ENCODE measurements at places on chromosomes 2 and 18.

GRCh38 chr18:55444536-55444935 lies 143.5 kb downstream of the TCF4 start:
- DNase-seq = no peak

GRCh38 chr2:52084759-52085158 lies 1052.8 kb upstream of the NRXN1 start:
- no peak for DNase-seq

DNA sequence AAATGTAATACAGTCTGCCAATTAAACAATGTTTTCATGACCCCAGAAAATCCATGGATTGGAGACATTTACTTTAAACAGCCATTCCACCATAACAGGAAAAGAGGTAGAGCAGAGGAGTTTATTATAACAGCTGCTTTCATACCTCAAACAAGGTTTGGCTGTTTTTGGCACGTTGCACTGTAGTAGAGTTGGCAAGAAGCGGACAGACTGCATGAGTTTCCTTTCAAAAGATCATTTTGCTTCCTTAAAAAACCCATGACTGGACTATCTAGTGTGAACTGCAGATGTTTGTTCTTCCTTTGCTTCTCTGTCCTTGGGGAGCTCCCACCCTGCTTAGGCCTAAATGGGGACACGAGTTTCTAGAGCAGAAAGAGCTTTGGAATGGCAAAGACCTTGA lies 108.5 kb upstream of the THOC1 start:
- no peak for DNase-seq

- DNase-seq = no peak
Observed at GRCh38 chr2:67993329-67993728, 69.5 kb downstream of the C1D start.

DNA sequence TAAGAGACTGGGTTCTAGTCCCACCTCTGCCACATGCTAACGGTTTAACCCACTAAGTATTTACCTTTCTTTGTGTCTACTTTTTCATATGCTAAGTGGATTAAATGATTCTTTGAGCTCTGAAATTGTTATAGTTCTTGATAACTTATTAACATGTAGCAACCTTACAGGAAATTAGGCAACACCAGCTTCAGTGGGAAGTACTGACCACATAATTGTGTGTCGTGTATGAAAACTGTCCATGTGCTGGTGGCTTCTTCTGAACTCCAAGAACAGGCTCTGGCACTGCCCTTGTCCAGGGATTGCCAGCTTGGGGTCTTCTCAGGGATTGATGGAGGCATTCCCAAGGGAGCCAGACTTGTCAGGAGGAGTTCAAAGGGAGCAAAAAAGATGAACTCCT lies 427.7 kb downstream of the TGIF1 start:
- no peak for DNase-seq

- DNase-seq = no peak
Observed at GRCh38 chr2:240648650-240649275, 23.5 kb downstream of the GPR35 start.

DNA sequence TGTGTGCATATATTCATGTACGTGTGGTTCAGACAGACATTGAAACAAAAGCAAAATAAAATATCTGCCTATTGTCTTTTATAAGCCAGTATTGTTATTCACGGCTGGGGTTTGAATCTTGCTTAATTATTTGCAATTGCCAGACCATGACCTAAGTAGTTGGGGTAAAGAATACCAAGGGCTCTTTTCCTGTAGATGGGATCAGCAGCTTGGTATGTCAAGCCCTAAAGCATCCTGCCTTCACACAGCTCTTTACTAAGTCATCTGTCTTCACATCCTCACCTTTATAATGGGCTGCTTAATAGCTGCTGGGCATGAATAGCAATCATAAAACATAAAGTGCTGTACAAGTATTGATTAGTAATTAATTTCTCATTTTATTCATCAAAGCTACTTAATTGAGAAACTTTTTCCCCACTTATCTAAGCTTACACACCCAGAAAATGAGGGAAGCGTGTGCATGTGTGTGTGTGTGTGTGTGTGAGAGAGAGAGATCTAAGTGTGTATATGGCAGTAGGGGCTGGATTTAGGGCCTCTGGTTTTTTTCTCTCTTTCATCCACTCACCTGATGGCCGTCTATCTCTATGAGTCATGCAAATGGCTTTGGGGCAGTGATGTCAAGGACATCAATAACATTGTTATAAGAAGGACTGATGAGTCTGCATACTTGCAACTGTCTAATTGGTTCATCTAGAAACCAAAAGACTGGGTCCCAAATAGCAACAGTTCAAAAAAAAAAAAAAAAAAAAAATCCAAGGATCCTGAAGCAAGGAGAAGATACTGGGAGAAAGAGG lies 244.1 kb upstream of the TNP1 start:
- DNase-seq = no peak

DNA sequence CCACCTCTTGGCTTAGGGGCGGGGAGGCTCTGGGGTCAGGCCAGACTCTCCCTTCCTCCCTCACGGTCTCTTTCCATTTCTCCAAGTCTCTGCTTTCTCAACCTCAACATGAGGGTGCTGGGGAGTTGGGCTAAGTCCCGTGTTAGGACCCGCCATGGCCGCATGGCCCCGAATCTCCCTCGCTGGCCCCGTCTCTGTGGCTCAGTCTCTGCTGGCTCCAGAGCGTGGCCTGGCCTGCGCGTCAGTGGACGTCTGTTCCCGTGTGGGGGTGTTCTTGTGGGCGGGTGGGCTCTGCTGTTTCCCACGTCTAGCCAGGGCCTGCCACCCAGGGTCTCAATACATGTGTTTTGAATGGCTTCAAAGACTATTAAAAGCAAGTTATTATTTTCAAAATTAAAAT lies 12.4 kb downstream of the ALLC start:
- no peak for DNase-seq

DNA sequence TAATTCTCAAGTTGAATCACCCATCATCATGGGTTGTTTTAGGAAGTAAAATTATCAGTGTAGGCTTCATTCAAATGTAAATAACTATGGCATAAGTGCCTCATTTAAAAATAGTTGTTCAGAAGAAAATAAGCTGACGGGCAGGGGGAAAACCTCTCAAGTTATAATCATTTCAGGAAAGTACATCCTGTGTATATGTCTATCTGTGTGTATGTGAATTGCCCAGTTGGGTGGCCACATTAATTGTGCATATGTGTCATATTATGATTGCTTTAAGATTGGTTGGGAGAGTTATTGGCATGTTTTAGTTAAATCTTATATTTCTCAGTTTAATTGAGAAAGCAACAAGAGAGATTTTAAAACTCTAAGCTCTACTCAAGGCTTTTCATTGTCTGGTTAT lies 282.8 kb upstream of the VWC2L start:
- no peak for DNase-seq

- no peak for DNase-seq
Observed at GRCh38 chr2:28425464-28425835, 32.8 kb downstream of the FOSL2 start.

GRCh38 chr2:38375696-38376345 lies 1.3 kb downstream of the ATL2 start:
- DNase-seq = no peak

DNA sequence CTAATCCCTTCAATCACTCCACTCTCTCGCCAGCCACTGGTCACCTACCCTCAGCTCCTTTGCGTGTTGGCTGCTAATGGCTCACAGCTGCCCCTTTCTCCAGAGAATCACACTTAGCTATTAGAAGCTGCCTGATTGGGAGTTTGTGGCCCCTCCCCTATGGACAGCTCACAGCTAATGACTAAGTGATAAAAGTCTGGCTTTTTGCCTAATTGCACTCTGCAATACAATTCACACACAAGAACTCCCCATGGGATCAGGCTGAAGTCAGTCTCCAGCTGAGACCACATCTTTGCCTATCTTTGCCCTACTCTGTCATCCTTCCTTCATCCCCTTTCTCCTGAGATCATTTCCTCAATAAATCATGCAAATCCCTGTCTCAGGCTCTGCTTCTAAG lies 701.9 kb upstream of the RAB6C start:
- DNase-seq = no peak

GRCh38 chr2:188506843-188507242 lies 215.2 kb downstream of the GULP1 start:
- no peak for DNase-seq

DNA sequence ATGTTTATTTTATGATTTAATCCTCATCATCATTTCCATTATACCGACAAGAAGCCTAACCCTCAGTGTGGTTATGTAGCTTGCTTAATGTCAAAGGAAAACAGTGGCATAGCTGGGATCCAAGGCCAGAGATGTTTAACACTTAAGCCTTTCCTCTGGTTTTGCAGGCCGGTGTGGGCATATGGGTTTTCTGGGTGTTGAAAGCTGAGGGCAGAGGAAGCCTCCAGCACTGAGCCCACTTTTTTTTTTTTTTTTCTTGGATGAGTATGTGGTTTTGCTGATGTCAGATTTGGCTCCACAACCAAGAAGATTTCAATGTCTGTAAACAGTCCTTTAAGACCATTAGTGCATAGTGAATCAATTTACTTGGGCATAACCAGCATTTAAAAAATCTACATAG lies 41.3 kb downstream of the LHCGR start:
- DNase-seq = no peak

GRCh38 chr18:55811925-55812324 lies 223.9 kb upstream of the TCF4 start:
- DNase-seq = no peak
